Brain (organoid and tissue), 16 donors: ENCODE measurements at places on chromosomes 7 and 10.

DNA sequence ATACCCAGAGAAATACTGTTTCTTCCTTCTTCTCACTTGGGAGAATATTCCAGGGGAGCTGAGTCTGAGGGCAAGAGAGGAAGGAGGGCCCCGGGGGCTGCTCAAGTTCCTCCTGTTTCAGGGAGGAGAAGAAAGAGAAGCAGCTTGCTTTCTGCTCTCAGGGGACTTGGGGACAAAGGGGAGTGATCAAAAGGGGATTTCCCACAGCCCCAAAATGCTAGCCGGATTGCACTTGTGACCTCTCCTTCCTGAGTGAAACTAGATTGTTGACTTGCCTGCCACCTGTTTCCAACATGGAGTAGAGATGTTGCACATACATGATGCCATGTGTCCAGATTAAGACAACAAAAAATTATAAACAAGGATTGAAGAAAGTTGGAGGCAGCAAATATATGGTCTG is 28.7 kb upstream of the PDCD4 start:
- no peak for DNase-seq

DNA sequence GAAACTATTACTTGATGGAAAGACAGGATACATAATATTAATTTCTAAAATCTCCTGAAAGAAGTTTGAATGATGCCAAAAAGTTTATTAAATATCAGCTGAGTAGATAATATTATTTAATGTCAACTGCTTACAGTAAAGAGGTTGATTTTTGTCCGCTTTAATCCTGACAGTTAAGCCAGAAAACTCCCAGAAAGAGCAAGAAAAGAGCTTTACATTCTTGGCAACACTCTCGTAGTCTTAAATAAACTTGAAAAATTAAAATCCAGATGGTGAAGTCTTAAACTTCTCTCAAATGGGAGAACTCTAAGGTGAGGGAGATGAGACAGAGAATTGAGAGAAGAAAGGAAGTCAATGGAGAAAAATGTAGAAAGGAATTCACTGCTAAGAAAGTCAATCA is 199.3 kb upstream of the PLXDC2 start:
- no peak for DNase-seq

DNA sequence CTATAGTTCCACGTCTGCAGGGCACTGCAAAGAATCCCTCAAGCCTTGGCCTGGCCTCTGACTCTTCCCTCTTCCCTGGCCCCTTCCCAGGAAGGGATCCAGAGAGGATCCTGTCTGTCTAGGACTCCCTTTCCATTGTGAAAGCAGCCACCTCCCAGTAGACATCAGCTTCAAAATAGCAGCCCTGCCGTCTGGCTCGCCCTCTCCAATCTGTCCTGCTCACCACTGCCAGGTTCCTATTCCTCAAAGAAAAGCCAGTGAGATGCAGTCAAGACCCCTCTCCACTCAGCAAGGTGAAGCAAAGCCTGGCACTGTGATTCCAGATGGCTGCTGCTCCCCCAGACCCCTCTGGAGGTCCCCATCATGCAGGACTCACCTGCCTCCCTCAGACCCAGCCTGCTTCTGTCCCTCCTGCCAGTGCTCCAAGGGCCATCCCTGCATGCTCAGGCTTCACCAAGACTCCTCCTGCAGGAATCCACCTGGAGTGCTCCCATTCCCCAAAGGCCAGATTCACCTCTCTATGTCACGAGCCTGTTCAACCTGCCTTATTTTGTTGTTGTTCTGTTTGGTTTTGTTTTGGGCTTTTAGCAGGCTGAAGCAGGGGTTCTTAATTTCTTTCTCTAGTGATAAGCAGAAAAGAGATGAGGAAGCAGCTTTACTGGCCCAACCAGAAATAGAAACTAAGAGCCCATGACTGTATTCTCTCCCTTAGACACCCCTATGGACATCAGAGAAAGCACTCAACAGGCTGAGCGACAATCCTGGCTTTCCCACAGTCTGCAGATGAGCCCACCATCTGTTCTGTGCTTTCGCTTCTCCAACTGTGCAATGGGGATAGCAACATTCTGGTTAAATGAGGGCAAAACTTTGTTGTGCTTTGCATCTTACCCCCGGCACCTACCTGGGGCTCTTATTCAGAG is 305.1 kb downstream of the GRID1 start:
- no peak for DNase-seq

- DNase-seq = no peak
Observed at GRCh38 chr10:51000976-51001375, 73.3 kb upstream of the PRKG1 start.

DNA sequence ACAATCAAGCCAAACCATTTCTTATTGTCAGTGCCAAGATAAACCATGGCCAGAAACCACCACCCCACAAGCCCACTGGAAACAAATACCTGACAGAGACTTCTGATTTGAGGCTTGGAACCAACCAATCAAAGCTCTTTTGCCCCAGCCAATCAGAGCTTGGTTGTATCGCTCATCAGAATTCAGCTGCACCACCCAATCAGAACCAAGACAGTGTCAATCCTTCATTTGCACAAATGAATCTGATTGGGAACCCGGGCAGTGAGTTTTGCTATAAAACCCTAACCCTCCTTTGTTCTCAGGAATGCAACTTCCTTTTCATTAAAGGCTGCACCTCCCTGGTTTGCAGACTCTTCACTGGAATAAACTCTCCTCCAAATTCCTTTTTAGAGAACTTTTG is 87.4 kb downstream of the ELAPOR2 start:
- DNase-seq = no peak

DNA sequence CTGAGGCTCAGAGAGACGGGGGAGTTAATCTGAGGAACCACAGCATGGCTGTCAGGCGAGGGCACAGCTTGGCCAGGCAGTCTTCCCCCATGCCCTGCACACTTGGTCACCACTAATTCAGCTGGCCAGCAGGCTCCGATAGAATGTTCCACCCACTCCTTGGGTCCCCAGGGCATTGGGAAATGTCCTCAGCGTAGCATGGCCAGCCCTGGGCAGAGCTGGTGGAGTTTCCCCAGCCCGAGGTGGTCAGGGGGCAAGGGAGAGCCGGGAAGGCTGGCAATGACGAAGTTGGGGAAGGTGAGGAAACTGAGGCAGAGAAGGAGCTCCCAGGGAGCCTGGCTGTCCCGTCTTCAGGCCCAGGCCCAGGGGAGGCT is 12.1 kb upstream of the GRIFIN start:
- DNase-seq = no peak
